ENCODE measurements at places on chromosomes 11 and 22.

- DNase-seq, result peak; percentile 45
These were observed 617 bp downstream of the CSKMT start for GRCh38 chr11:62665599-62666258.

DNA sequence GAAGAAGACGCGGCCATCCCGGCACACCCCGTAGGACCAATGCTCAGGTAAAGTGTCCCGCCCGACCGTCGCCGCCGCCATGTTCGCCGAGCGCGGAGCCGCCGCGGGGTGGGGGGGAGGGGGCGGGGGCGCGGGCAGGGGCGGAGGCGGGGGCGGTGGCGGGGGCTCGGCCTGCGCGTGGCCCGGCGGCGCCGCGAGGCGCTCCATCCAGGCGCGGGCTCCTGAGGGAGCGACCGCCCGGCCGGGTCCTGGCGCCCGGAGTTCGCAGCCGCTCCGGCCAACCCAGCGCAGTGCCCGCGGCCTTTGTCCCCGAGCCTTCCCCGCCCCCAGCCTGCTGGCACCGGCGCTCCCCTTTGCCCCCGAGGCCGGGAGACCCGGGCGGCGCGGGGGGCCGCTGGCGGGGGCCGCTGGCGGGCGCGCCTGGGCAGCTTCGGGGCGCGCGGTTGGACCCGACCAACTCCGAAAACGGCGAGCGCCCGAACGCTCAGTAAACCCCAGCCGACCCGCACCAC, at the start of gene PLEKHA7:
Gene PLEKHA7 (minus strand): TSS at position 94 of the 512 bp plus-strand sequence. CDS start 13 bp downstream, at position 81.
- no peak for DNase-seq

DNA sequence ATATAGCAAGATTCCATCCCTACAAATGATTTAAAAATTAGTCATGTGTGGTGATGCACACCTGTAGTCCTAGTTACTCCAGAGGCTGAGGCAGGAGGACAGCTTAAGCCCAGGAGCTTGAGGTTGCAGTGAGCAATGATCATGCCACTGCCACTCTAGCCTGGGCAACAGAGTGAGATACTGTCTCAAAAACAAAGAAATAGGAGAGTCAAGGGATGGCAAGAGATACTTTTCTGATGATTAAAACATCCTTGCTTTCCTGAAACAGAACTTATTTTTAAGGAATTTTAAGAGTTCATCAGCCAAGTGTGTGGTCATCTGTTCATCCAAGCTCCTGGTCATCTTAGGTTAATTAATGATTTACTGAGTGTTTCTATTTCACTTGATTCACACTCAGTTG, 1252.0 kb downstream of the LRRC4C start:
- DNase-seq, result no peak

- no peak for DNase-seq
These were observed 16.5 kb downstream of the ZBTB16 start for GRCh38 chr11:114075891-114076441.

DNA sequence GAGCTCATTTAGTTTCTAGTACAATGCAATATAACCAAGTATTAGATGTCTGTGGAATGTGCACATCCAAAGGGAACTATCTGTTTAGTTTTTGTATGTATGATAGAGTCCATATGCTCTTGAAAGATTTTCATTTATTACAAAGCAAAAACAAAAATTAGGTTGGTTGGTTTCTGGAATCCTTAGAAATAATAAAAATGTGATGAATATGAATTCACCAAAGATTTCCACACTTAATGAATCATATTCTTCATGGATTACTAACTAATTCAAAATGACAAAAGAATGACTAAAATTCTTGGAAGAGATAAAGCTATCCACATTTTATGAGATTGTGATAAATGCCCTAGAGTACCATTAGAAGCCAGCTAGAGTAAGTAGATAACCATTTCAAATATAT, 261.1 kb downstream of the SBF2 start:
- DNase-seq, result no peak

DNA sequence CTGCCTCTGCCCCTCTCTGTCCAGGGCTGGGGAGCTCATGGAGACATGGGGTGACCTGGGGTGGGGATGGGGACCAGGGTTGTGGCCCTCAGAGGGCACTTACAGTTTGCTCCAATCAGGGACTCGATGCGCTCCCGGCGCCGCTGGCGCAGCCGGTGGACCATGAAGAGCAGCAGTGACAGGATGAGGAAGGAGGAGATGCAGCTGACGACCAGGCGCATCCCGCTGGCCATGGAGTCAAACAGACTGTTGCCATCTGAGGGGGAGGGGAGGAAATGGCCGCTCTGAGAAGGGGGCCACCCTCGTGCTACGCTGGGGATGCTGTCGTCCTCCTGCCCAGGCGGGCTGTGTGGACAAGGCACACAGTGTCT, 80.5 kb downstream of the DGCR2 start:
- no peak for DNase-seq

DNA sequence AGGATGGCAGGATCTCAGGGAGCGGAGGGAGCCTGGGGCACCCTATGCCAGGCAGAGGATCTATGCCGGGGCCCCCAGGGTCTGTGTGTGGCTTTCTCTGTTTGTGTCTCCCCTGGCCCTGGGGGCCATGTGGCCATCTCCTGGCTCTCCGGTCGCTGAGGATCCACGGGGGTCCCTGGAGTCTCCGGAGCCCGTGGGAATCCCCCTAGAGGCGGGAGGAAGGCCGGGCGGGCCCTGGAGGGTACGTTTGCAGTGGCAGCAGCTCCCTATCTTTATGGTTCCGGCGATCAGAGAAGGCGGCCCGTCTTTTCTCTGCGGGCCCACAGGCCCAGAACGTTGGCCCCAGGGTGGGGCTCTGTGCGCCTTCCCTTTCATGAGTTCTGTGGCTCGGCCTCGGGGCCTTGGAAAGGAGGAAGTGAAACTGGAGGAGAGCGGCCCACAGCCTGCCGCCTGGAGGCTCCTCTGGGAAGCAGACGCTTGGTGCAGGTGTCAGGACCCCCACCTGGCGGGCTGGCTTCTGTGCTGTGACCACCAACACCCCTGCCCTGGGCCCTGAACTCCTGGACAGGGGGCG, 82.1 kb downstream of the KCNQ1 start:
- no peak for DNase-seq

GRCh38 chr22:43945632-43946383, 9.4 kb upstream of the SAMM50 start:
- DNase-seq, result peak; percentile 56

GRCh38 chr11:34758262-34758661, 137.4 kb downstream of the EHF start:
- no peak for DNase-seq

- no peak for DNase-seq
These were observed 35.4 kb downstream of the C22orf42 start for GRCh38 chr22:32123657-32124056.

GRCh38 chr11:12686246-12687060, 12.2 kb downstream of the TEAD1 start:
- no peak for DNase-seq

- no peak for DNase-seq
These were observed 28.6 kb downstream of the TMEM123 start for GRCh38 chr11:102423936-102424335.

- DNase-seq, result no peak
These were observed 274.4 kb downstream of the C11orf87 start for GRCh38 chr11:109696191-109696897.

DNA sequence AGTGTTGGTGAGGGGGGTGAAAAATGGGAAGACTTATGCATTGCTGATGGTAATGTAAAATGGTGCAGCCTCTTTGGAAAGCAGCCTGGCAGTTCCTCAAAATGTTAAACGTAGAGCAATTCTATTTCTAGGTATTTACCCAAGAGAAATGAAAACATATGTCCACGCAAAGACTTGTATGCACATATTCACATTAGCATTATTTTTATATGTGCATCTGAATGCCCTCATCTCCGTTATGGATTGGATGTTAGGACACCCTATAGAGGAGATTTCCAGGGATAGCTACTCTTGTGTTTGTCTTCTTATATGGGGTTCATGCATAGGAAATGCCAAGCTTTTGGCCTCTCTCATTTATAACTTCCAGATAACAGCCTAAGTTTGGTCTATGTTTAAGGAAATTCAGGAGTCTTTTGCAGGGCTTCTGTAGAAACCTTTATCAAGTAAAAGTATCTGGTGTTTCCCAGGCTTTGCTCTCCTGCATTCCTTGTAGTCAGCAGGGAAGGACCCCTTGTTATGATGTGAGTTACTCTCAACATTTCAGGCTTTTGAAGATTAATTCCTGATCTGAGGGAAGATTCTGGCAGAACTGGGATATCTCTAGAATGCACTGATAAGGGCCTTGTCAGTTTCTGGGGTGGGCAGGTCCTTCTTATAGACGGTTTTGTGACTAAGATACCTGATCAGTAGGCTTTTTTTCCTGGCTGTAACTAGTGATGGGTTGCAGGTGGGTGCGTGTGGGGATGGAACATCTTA, 116.8 kb downstream of the TEAD1 start:
- no peak for DNase-seq
